ENCODE measurements at places on chromosomes 12 and 14. TPM values are rescaled to one million over a fixed set of nuclear protein-coding genes. Genes with fewer than 3 reads are reported as not detected.

The NGDN gene
- 48.3 TPM for polyA plus RNA-seq

The RFC5 gene
- polyA plus RNA-seq = 22.2 TPM

The SLC5A8 gene
- 0.22 TPM for polyA plus RNA-seq

The CCDC177 gene
- polyA plus RNA-seq = 0.07 TPM

The TAC3 gene
- polyA plus RNA-seq = 13.5 TPM

The LRRC43 gene
- 2.0 TPM for polyA plus RNA-seq

The EXOC3L4 gene
- 33.7 TPM for polyA plus RNA-seq

The PMEL gene
- polyA plus RNA-seq = 5.7 TPM

The FLVCR2 gene
- 11.3 TPM for polyA plus RNA-seq

The SIX6 gene
- polyA plus RNA-seq = not detected

DNA sequence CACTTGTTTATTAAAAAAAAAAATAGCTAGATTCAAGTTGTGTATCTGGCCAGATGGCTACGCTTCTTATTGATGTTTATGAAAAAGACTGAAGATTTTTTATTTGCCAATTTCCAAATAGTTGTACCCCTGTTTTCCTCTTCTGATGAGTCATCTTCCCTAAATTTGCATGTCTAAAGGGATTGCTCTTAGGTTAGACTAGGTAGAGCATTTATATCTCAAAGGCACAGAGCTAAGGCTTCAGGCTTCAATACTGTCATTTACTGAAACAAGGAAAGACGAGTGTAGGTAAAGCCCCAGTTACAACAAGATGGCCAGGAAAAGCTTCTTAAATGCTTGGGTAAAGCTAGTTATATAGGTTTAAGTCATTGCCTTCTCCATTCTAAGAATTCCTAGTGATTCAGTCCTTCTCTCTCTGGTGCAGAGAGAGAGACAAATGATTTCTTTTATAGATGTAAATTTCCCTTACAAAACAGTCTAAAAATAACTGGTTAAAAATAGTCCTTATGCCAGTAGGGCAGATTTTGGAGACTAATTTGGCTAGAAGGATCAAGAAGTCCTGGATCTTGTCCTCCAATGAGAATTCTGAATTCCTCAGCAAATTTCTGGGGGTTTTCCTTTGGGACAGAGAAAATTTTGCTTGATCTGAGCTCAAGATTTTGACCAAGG lies 26.1 kb downstream of the LEMD3 start:
- no peak for DNase-seq

DNA sequence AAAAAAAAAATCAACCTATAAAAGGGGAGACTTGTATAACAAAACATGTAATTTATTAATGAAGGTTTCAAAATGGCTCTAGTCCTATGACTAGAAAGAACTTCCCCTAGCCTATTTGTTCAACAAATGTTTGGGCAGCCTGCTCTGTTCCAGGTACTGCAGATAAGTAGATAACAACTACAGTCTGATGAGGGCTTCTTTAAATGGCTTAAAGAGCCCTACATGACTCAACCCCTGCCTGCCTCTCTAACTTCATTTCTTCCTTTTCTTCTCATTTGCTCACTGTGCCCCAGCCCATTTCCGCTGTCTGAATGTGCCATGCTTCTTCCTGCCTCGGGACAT lies 21.5 kb downstream of the ALDH6A1 start:
- DNase-seq = no peak

DNA sequence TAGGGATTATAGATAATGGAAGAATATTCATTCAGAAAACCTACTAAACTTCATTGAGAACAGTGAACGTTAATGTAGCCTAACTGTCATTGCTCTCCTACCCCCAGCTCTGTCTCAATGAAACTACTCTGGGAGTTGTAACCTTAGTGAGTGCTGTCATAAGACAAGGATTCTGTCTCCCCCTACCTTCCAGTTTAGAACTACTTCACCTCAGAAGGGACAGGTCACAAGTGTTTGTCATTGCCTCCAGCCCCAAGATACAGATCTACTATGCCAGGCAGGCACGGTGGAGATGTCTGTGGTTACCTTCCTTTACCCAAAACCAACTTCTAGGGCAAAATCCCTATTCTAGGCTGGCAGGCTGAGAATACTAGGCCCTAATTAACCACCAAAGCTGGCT lies 833.1 kb upstream of the SEL1L start:
- no peak for DNase-seq

DNA sequence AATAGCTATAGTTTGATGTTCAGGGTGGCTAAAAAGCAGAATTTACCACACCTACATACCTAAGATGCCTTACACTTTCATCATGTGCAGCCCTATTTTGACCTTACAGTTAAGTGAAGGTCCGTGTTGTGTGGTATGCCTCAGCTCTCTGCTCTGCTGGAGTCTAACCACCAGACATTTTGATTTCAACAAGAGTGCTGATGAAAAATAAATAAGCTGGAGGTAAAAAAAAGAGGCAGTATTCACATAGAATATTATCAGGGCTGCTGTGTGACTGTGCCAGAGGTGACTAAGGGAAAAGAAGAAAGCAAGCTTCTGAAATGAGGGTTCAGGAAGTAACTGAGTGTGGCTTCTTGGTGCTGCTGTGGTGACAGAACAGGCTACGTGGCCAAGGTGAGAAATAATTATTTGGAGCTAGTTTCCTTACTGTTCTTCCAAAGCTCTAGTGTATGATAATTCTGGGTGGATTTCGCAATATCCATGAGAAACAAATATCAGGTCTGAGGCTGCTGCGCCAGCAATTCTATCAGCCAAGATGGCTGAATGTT lies 188.8 kb downstream of the STXBP6 start:
- DNase-seq = no peak

- DNase-seq = peak; percentile 80
These were observed 44.8 kb downstream of the SLC17A8 start for GRCh38 chr12:100401660-100402059.

GRCh38 chr14:73236157-73236556 lies 1.1 kb upstream of the PAPLN start:
- DNase-seq = no peak

DNA sequence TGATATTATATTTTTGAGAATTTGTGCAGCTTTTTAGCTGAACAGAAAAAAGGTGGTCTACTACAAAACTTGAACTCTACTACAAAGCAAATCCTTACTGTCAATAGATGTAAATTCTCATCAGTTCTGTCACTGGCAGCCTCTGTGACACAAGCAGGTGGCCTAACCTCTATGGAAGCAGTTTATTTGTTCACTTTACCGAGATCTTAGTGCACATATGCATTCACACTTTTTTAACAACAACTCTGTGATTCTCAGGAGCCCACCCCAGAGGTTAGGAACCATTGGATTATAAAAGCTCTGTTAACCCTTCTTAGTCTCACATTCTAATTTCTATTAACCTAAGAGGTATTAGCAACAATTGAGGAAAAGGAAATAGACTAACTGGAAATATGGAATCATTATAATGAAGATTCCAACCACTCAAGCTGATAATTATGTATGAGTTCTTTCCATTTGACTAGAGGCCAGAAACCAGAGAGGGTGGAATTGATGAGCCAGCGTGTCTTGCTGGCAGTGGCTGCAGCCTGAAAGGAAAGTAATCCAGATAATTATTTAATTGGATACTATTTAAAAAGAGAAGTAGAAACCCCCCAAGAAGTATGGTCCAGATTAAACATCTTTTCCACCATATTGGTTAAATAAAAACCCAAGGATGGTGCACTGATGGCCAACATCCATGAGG lies 451.1 kb downstream of the TMEM117 start:
- DNase-seq = no peak

GRCh38 chr14:94485944-94486841 lies 10.2 kb upstream of the SERPINA9 start:
- DNase-seq = peak; percentile 29

DNA sequence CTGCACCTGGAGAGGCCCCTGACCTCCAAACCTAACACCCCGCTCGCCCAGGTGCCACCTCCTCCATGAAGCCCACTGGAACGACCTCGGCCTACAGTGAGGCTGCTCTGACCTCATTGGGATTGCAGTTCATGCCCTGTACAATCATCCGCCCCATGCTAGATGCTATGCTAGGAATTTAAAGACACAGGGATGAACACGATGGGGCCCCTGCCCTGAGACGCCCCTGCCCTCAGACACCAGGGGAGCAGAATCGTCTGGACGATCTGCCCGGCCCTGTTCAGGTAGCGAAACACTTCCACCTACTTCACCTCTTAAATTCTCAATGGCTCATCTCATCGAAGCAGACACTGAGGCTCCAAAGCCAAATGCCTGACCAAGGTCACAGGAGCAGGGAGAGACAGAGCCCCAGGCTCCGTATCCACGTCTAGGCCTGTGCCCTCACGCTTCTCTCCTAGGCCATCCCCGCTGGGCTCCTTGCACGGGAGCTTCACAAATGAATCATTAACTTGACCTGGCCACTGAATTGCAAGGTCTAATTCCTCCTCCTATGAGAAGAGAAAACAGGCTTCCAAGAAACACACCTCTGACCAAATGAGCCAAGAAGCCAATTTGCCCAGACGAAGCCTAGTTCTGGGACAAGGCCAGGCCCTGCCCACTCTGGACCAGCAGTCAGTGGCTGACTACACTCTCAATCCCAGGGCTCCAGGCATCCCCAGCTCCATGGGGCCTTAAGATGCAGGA lies 35.2 kb downstream of the SCARB1 start:
- DNase-seq = peak; percentile 77

DNA sequence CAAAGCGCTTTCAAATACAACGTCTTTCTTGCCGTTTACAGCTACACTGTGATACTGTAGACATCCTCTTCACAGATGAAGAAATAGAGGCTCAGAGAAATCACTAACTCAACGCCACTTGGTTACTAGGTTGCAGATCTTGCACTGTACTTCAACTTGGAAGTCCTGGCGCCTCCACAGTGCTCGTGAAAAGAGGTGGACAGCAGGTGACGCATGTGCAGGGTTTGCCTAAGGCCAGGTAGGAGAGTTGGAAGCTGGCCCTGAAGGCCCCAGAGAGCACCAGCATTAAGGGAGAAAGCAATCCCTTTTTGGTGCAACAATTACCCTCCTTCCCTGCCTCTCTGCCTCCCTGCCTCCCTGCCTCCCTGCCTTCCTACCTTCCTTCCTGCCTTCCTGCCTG lies 22.8 kb upstream of the TSPAN9 start:
- DNase-seq = no peak

DNA sequence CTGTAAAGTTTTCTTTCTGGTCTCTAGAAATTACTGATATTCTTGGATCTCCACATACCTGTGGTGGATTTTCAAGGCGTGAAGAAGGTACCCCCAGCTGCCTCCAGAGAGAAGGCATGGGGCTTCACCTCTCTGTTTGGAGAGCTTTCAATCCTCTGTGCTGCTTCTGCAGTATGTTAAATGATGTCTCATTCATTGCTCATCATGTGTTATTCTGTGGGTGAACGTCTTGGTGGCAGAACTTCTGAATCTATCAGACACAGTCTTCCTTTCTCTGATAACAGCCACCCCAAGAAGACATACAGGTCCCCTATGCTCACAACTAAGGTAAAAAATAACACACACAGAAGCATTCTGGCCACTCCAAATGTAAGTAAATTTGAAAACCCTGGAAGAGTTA lies 221.3 kb upstream of the TMEM260 start:
- no peak for DNase-seq

- DNase-seq = no peak
These were observed 3.2 kb downstream of the OSBPL8 start for GRCh38 chr12:76556368-76556767.

DNA sequence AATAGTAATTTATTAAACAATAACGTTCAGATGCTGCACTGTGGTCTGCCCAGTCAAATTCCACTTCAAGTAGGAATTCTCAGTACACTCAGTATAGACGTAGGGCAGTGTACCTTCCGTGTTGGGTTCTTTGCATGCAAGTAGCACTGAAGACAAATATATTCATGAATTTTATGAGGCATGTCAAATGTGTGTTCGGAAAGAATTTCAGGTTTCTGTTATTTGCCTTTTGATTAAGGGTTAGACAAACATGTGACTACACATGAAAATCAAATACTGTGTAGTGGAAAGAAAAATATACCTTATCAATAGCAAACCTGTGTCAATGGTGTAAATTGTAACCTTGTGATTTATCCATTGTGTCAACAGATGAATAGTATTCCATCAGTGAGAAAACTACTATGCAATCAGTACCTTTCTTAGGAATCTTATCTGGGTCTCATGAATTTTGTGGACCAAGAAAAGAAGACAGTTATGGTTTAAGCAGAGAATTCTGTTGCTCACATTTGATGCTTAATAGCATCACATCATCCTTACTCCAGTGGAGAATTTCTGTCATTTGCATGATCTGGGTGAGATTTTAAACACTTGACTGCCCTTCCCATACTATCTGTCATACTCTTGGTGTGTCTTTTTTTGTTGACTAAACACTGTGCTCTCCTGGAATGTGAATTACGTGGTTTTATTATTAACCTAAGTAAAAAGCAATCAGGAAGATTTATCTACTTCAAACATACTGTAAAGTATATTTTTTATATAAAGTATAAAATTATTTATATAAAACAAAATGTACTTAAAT lies 13.3 kb downstream of the TMEM260 start:
- no peak for DNase-seq

DNA sequence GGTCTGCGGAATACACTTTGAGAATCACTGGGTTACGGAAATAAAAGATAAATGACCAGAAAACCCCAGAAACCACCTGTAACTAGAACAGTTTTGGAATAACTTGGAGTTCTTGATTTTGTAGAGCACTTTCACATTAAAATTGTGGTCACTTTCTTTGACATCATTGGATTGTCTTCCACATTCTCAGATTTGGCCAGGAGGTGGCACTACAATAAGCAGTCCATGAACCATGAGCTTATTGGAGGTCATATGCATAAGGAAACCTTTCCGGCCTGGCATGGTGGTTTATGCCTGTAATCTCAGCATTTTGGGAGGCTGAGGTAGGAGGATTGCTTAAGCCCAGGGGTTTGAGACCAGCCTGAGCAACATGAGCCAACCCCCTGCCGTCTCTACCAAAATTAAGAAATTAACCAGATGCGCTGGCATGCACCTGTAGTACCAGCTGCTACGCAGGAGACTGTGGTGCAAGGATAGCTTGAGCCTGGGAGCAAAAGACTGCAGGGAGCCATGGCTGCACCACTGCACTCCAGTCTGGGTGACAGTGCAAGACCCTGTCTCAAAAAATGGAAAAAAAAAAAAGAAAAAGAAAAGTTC lies 107.7 kb upstream of the CAND1 start:
- DNase-seq = peak; percentile 29

GRCh38 chr14:51000566-51000965 lies 56.3 kb upstream of the PYGL start:
- no peak for DNase-seq

GRCh38 chr14:64170181-64170580 lies 124.0 kb downstream of the ESR2 start:
- no peak for DNase-seq
